ENCODE measurements at places on chromosomes 13 and 19. TPM values are rescaled to one million over a fixed set of nuclear protein-coding genes. Genes with fewer than 3 reads are reported as not detected.

GRCh38 chr19:51002089-51002532 is 707 bp upstream of the KLK8 start:
- DNase-seq, result no peak

DNA sequence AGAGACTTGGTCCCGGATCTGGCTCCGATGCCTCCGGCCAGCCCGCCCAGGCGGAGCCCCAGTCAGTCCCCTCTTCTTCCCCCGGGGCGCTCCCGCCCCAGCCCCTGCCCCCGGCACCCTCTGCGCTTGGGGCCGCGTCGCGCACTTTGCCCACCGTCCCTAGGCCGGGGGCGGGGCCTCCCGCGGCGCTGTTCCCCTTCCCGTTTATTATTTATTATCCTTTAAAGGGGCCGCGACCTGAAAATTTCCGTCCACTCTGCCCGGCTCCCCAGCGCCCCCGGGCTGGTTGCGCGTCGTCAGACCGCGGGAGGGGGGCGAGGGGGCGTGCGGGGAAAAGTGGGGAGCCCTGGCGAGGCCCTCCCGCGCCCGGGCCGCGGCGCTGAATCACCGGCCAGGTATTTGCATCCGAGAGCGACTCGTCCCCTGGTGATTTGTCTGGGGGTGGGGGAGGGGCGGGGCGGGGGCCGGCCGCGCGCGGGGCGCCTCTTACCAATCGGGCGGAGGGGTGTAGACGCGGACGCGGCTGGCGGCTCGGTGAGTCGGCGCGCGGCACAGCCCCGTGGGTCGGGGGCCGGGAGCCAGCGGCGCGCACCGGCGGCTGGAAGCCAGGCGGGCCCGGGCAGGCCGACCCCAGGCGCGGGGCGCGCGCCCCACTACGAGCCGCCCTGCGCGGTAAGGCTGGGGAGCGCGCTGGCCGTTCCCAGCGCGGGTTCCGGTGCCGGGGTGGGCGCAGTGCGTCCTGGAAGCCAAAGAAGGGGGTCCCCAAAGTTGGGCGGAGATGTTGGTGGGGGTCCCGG is at the start of gene ARID3A:
Gene ARID3A (plus strand): TSS at position 510 of the 797 bp plus-strand sequence. CDS start 3,494 bp downstream, outside the sequence.
- DNase-seq, result peak; percentile 81

- peak; percentile 51 for DNase-seq
Measured at GRCh38 chr13:38688674-38689073, 1.8 kb downstream of the FREM2 start.

The KLK3 gene
- total RNA-seq, result 0.54 TPM

GRCh38 chr13:19103140-19103539 is 78.5 kb downstream of the TUBA3C start:
- no peak for DNase-seq

GRCh38 chr19:55369653-55370304 is 484 bp downstream of the IL11 start:
- no peak for DNase-seq

DNA sequence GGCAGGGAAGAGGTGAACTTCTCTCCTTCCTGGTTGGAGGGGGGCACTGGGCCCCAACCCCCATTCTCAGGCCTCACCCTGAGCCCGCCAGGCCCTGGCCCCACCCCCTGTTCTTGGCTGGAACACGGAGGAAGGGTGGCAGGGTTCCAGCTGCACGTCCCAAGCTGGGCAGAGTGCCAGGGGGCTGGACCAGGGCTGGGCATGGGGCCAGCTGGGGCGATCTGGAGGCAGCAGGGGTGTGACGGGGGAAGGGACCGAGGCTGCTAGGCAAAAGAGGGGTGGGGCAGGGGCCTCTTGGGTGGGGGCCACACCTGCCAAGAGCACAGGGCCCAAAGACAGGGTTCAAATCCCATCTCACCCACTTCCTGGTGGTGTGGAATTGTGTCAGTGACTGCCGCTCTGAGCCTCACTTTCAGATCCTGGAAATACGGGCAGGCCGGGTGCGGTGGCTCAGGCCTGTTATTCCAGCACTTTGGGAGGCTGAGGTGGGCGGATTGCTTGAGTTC is 2.2 kb downstream of the HIF3A start:
- DNase-seq, result peak; percentile 98

GRCh38 chr19:5128251-5128935 is 159.5 kb downstream of the KDM4B start:
- peak; percentile 39 for DNase-seq

DNA sequence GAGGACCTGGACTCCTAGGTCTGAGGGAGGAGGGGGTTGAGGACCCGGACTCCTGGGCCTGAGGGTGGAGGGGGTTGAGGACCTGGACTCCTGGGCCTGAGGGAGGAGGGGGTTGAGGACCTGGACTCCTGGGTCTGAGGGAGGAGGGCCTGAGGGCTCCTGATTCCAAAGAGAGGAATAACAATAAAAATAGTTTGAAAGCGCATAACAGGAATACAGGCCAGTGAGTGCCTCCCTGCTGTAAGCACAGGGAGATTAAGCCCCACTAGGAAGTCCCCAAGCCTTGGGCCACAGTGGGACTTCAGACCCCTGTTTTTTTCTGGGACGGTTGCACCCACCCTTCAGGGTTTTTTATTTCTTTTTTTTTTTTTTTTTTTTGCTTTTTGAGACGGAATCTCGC is 1.2 kb upstream of the SBK2 start:
- DNase-seq, result no peak

DNA sequence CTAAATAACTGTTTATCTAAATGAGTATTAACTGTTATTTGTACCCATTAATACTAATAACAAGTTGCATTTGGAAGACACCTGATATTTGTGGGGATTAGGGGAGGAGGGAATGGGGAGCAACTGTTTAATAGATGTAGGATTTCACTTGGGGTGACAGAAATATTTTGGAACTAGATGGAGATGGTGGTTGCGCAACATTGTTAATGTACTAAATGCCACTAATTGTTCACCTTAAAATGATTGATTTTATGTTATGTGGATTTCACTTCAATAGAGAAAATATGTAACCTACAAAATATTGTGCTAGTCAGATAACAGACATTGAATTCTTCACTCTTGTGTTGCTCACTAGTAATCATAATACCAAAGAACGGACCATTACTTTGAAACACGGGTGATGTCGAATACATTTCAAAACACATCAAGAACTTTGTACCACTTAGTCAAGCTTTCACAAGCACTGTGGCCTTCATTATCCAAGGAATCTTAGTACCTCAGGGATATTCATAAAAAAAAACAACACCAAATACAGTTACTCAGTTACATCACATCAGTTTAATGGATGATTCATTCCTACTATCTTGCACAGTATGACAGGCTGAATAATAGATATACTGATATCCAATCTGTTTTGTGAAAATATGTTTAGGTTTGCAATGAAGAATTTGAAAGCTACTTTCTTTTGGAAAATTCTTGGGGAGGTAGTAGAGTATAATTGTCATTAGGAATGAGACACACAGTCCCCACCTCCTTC is 721.8 kb downstream of the PCDH9 start:
- DNase-seq, result no peak

DNA sequence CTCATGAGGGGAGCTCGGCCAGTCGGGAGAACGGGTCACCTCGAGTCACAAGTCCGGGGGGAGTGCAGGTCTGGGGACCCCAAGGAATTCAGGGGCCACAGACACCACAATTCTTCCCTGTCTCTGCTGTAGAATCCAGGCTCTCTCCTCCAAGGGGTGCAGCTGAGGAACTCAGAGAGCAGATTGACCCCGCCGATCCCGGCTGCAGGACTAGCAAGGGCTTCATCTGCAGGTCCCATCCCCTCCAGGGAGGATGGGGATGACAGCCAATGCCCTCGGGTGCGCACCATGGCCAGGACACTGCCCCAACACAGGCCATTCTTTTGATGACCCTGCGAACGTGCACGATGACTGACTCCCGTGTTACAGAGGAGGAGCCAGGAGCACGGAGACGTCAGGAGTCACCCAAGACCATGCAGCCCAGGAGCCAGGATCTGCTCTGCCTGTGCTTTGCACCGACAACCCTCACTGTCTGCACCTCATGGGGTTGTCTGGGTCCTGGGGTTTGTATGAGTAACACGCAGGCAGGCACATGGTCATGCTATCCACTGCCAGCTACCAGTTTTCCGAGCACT is 48.5 kb upstream of the TUBGCP3 start:
- no peak for DNase-seq

The PSG3 gene
- total RNA-seq, result not detected

- DNase-seq, result no peak
Measured at GRCh38 chr13:33884531-33885220, 66.7 kb downstream of the RFC3 start.

DNA sequence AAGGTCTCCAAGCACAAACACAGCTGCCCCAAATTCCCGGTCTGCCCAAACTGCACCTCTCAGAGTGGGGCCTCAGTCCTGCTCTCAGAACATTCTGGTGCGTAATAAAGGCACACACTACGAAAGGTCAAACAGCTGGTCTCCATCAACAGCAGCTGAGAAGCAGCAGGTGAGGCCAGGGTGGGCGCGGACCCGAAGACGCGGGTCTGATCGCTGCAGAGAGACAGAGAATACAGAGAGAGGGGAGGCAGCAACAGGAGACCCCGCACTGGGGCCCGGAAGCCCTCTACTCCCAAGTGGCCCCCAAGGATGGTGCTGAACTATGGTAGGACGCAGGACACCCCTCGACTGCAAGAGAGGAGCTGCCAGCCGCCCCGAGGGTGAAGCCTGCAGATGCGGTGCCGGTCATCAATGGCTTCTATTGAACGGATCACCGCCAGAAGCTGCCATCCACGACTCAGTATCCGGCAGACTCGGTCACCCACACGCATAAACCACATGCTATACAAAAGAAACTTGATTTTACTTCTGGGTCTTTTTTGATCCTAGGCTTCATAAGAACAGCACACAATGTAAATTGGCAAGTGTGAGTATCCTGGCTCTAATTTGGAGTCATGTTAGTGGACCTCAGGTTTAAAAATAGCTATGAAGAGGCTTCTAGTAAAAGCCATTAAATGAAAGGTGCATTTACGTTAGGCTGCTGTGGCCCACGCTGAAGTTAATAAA is 33.4 kb downstream of the STK24 start:
- DNase-seq, result no peak

The PALM3 gene
- total RNA-seq, result 9.6 TPM

DNA sequence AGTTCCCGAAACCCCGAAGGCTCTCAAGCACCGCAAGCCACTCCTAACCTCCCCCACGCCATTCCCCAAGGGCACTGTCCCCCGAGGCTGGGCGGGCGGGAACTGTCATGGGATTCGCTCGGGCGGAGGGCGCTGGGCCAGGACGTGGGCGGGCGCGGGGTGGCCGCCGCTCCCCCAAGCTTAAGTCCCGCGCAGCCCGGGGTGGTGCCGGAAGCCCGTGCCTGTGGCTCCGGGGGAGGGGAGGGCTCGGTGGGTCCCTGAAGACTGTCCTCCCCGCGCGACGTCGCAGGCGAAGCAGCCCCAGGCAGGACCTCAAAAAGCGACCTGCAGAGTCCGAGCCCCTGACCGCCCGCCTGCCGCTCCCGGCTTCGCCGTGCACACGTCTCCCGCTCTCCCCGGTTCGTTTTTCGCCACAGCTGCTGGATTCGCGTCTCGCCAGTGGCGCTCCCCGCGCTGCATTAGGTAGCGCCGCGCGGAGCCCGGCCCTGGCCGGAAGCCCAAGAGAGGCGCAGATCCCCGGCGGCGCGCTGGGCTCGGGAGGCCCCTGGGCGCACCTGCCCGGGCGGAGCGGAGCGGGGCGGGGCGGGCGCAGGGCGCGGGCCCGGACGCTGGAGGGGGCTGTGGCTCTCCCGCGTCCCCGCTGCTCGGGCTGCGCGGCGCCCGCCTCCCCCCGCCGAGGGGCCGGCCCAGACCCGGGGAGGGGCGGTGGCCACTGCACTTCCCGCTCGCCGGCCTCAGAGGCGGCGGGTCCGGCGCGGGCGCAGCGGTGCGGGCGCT is at the start of gene FARP1:
Gene FARP1 (plus strand): TSS at position 715 of the 777 bp plus-strand sequence. CDS start 70,149 bp downstream, outside the sequence.
- peak; percentile 87 for DNase-seq

- no peak for DNase-seq
Measured at GRCh38 chr13:99966064-99966805, 5.3 kb downstream of the ZIC5 start.

GRCh38 chr13:93140912-93141311 is 85.7 kb upstream of the GPC6 start:
- no peak for DNase-seq

The SKA3 gene
- total RNA-seq, result 1.3 TPM

- DNase-seq, result no peak
Measured at GRCh38 chr13:91111476-91112200, 235.8 kb upstream of the MIR17HG start.

The ZNF536 gene
- total RNA-seq, result 10.8 TPM

DNA sequence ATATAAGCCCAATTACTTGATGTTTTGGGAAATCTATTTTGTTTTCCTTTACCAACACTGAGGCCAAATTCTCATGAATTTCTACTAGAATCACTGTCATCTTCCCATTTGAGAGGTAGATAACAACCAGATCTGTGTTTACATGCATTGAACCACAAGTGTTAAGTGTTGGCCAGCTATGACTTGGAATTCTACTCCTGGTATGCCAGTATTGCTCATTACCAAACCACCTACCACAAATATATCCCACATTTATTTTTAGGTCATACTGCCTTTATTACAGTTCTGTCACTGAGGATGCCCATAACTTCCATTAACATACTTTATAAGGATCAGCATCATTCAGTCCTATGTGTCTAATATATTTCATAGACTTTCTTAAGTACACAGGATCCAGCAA is 328.9 kb downstream of the DIAPH3 start:
- no peak for DNase-seq

- DNase-seq, result peak; percentile 62
Measured at GRCh38 chr19:12766051-12766521, 9.3 kb downstream of the HOOK2 start.

- no peak for DNase-seq
Measured at GRCh38 chr13:23427881-23428528, 5.5 kb downstream of the SACS start.

DNA sequence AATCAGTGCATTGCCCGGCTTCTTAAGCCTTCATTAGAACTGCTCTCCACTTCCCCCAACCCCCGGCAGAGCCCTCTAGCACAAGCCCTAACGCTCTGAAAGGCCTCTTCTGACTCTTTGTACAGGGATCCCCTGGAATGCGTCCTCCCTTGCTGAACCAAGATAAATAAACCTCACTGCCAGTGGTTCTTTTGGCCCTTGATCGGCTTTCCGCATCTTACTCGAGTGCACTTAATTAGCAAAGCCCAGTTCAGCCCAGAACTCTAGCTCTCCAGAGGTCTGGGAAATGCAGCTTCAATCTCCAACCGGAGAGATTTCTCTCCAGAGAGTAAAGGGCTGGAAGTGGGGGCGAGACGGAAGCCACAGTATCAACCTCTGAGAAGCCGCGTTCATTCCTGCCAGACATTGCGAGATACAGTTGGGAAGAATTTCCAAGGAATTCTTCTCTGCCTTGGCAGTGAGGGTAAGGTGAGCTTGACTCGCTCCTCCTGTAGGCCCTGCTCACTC is 8.7 kb upstream of the ZNF444 start:
- DNase-seq, result peak; percentile 89

The CKM gene
- not detected for total RNA-seq

Data from thyroid gland (tissue), 4 donors.